ENCODE measurements at places on chromosomes 2 and 18. TPM values are rescaled to one million over a fixed set of nuclear protein-coding genes. Genes with fewer than 3 reads are reported as not detected.

Gene PLCD4
- 2.6 TPM for total RNA-seq

Gene GREB1L
- 10.0 TPM for total RNA-seq

Gene IL36B
- not detected for total RNA-seq

Gene RAX
- not detected for total RNA-seq

Gene DYNAP
- not detected for total RNA-seq

Gene DCDC2C
- not detected for total RNA-seq

Gene KCNE4
- 7.2 TPM for total RNA-seq

Gene SCYGR4
- not detected for total RNA-seq

Gene ATP9B
- total RNA-seq, result 58.5 TPM

Gene UGT1A3
- not detected for total RNA-seq

Gene ZC3H6
- total RNA-seq, result 20.1 TPM

Gene LRRTM4
- total RNA-seq, result not detected

Gene NGEF
- 1.3 TPM for total RNA-seq

Gene FOXD4L1
- total RNA-seq, result not detected

Gene RMC1
- 20.3 TPM for total RNA-seq

Gene ELOA2
- total RNA-seq, result not detected

Gene B3GNT7
- total RNA-seq, result 3.4 TPM

Gene CSRNP3
- total RNA-seq, result 2.4 TPM

Gene ZSWIM2
- total RNA-seq, result 0.44 TPM

Gene PARD3B
- 69.6 TPM for total RNA-seq

Gene LOXHD1
- 3.2 TPM for total RNA-seq

Gene SLC5A7
- not detected for total RNA-seq

Gene HOXD13
- not detected for total RNA-seq

Gene LGALSL
- 9.0 TPM for total RNA-seq

Gene CFAP53
- 0.34 TPM for total RNA-seq

Gene DSG1
- not detected for total RNA-seq

Gene ICOS
- 0.19 TPM for total RNA-seq

Gene DQX1
- not detected for total RNA-seq

Gene KYNU
- 13.7 TPM for total RNA-seq

Gene TTC27
- 18.6 TPM for total RNA-seq

Gene GBX2
- total RNA-seq, result not detected

Gene HS6ST1
- total RNA-seq, result 17.0 TPM

Gene ALLC
- not detected for total RNA-seq

Gene ACVR1C
- 63.1 TPM for total RNA-seq

Gene AP1S3
- 0.19 TPM for total RNA-seq

Gene TMEM247
- total RNA-seq, result not detected

Gene TRABD2A
- total RNA-seq, result 3.6 TPM

Gene RESP18
- not detected for total RNA-seq

Gene C18orf54
- total RNA-seq, result 2.1 TPM
